ENCODE measurements at places on chromosomes 3 and 15.
A peak's percentile ranks its signal among the peaks of the same experiment; 100 is the strongest.

DNA sequence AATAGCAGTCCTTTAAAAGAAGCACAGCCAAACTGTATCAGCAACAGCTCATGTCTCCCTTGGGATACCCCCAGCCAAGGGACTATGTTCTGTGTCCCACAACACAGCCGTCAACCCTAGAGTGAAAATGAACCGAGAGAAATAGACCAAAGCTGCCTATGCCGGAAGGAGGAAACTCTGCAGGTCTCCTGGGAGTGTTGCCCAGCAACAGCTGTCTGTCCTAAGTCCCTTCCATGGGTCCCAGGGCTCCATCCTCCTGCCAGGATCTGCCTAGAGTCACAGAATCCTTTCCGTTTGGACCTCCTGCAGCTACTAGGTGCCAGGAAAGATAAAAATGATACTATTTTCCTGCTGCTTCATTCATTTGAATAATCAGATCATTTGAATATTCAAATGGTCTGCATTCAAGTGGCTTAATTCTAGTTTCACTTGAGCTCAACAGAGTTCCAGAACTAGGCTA lies 53.1 kb downstream of the TRANK1 start:
- no peak for DNase-seq

- no peak for DNase-seq
Measured at GRCh38 chr3:160454995-160455394, 5.4 kb upstream of the TRIM59 start.

- peak; percentile 6 for DNase-seq
Measured at GRCh38 chr3:192063570-192063969, 602.6 kb downstream of the PYDC2 start.

- DNase-seq, result no peak
Measured at GRCh38 chr15:65401611-65402240, 21.0 kb downstream of the IGDCC4 start.

DNA sequence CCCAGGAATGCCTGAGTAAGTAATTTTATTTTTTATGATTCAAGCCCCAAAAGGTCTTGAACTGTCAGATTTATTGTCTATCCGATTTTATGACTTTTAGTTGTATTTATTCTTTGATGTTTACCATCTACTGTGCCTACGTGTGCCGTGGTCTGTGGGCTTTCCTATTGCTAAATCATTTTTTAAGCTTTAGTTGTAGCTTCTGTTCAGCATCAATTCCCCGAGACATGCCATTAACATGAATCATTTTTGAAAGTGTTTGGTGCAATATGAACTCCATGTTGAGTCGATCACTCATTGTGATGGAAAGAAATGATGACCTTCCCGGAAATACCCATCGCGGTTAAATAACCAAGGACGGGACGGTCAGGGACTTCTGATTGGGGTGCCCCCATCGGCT lies 268.7 kb upstream of the THRB start:
- DNase-seq, result no peak

DNA sequence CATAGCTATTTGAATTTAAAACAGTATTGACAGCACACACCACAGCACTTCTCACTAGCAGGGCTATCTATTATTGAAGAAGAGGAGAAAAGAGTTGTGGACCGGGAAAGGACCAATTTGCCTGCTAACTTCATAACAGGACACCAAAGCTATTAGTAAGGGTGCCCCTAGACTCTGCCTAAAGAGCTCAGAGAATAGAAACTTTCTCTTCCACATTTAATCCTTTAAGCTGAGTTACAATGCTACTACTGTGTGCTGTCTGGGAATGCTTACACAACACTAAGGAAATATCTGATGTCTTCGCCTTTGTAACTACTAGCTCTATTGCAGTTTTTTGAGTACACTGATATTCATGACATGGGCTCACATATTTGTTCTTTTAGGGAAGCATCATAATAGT lies 13.5 kb upstream of the AADAC start:
- DNase-seq, result no peak

- DNase-seq, result no peak
Measured at GRCh38 chr3:157438194-157438730, 1.6 kb downstream of the PTX3 start.
